ENCODE measurements at places on chromosomes 6 and 20.

DNA sequence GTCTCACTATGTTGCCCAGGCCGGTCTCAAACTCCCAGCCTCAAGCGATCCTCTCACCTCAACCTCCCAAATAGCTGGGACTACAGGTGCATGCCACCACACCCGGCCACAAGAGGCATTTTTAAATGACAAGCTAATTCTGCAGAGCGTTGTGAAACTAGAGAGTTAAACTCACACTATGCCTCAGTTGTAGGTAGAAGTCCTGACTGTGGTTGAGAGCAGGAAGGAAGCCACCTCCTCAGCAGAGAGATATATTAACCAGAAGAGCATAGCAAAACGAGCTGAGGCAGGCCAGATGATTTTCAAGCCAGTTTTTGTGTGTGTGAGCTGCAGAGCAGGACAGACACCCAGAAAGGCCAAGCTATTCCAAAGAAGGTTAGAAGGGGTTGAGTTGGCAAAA lies 150.3 kb downstream of the MBOAT1 start:
- DNase-seq: no peak

DNA sequence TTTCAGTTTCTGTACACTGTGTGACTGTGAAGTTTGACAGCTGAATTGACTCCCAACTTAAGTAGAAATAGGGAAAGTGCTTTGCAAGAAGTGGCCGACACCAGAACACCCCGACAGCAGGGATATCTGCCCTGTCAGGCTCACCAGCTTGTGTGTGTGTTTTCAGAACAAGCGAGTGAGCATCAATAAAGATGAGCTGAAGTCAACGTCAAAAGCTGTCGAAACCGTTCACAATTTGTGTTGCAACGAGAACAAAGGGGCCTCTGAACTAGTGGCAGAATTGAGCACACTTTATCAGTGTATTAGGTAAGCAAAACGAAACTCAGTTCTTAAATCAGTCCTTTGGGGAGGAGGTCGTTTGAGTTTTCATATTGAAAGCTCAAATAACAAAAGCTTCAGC lies 10.7 kb downstream of the NELFCD start:
- DNase-seq: no peak

DNA sequence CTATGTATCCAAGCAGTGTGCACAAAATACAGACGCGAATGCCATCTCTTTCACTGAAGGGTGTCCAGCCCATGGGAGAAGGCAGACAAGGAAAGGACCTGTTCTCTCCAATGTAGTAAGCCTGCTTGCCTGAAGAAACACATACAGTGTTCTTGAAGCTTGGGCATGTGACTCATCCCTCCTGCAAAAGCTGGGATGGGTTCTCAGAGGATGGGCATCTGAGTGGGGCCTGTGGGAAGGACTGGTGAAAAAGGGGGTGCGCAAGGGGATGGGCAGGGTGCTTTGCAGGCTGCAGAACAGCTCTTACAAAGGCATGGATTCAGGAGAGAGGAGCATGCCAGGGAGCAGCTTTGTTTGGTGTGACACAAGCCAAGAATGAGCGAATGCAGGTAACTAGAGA lies 128.1 kb downstream of the FYN start:
- no peak for DNase-seq

GRCh38 chr20:49483696-49484123 lies 1.2 kb upstream of the KCNB1 start:
- DNase-seq: peak; percentile 39

- DNase-seq: no peak
Measured at GRCh38 chr6:150297327-150298029, 71.3 kb upstream of the IYD start.

GRCh38 chr6:151096255-151096612 lies 143.5 kb upstream of the AKAP12 start:
- DNase-seq: no peak

DNA sequence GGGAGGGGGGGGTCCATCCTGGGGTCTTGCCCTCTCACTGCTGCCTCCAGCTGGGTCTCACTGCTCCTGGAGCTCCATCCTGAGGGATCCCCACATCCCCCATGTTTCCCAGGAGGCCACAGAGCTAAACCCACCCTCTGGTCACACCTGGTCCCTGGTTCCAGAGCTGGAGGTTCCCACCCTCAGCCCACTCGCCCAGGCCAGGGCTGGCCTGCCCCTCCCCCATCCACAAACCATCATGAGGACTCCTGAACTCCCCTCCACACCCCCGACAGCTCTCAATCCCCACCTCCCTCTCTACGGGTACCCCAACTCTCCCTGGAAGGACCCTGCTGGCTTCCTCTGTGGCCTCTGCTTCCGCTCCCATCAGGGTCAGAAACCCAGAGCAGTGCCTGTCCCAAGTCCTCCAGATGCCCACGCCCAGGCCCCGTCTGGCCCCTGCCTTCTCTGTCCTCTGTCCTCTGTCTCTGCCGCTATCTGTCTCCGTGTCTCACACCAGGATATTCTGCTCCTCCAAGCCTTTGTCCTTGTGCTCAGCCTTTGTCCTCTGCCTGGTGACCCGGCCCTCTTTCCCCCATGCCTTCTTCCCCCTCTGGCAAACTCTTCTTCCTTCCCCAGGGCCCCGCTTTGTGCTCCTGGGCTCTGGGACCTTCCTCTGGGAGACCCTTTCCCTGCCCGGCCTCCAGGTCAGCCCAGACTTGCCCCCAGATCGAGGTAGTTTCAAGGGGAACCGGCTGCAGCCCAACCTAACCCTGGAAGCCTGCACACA lies 74.0 kb downstream of the SRC start:
- no peak for DNase-seq

DNA sequence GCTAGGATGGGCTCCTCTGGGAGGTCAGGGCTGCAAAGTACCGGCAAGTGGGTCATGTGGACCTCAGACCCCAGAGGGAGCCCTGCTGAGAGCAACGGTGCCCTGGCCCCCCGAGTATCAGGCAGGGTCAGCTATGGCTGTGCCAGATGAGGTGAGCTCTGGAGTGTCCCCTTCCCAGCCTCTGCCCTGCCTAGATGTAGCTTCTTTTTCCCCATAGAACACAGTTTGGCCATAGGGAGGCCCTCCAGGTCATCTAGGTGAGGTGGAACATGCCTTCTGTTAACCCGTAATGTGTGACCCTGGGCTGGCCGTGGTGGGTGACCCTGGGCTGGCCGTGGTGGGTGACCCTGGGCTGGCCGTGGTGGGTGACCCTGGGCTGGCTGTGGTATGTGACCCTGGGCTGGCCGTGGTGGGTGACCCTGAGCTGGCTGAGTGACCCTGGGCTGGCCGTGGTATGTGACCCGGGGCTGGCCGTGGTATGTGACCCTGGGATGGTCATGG lies 21.2 kb upstream of the PCMTD2 start:
- DNase-seq: no peak

GRCh38 chr20:6606651-6607050 lies 160.8 kb upstream of the BMP2 start:
- DNase-seq: no peak

GRCh38 chr6:137832110-137832509 lies 34.9 kb upstream of the TNFAIP3 start:
- DNase-seq: no peak

DNA sequence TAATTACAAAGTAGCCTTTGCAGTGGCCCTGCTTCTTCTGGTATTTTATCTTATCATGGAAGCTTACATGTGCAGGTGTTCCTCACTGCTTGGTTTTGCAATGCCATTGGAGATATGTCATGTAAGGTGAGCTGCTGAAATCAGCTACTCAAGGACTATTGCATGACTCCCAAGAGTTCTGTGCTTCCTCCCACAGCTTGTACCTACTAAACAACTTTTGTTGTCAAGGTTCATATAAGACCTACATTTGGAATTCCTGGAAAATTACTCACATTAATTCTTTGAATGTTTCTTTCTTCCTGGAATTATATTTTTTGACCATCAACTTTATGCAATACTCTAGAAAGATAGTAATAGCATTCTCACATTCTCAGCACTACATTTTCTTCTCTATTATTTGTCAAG lies 427.5 kb upstream of the HSF2 start:
- DNase-seq: no peak

GRCh38 chr6:34508425-34508824 lies 42.5 kb downstream of the PACSIN1 start:
- no peak for DNase-seq

DNA sequence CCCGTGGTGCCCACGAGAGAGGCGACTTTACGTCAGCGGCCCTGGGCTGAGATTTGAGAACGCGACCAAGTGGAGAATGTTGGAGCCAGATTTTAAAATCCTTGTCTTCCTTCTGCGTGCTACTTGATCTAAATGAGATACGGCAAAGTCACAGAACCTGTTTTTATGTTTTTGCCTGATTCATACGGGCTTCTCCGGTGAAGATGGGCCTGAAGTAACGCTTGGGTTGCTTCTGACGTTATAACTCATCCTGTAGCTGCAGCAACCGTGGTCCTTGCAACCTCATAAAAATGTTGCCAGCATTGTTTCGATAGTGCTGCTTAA lies 462 bp upstream of the SLC35B3 start:
- no peak for DNase-seq

All from GM20000 (cell line).